AML-193 (cell line): ENCODE measurements at places on chromosomes 12 and 14.
A peak's percentile ranks its signal among the peaks of the same experiment; 100 is the strongest.

DNA sequence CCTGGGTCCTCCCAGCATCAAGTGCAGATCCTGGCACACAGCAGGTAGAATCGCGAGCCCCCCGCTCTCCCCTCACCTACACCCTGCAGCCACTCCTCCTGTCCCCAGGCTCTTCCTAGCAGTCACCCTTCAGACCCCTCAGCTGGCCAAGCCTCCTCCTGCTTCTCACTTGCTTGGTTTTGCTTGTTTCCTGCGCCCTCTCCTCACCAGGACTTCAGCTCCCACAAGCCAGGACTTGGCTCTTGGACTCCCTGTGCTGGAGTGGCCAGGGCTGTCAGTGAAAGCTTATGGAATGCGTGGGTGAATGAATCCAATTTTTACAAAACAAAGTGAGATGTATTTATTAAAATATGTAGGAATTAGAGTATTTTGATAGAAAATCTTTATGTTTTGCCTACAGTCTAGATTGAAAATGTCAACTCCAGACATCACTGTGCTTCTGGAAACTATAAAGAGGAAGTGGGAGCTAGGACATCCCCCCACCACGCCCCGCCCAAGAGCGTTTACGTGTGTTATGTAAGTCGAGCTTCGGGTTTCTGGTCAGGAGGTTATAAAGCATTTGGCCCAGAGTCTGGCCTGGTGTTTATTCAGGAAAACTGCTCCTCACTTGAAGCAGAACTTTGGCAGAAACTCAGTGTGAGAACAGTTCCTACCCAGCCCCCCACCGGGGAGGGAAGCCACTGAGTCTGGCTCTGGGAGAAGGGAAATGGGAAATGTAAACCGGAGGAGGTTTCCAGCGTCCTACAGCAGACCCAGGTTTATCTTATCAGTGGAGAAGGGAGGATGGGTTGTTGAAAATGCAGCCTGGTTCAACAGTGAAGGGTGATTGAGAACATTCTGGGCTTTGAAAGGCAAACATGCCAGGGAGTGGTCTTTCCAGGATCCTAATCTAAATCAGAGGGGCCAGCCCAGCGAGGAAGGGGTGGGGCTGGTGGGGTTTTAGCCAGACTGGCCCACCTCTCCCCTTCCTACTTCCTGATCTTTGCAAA lies 8.8 kb downstream of the ALDH2 start:
- DNase-seq = peak; percentile 84

DNA sequence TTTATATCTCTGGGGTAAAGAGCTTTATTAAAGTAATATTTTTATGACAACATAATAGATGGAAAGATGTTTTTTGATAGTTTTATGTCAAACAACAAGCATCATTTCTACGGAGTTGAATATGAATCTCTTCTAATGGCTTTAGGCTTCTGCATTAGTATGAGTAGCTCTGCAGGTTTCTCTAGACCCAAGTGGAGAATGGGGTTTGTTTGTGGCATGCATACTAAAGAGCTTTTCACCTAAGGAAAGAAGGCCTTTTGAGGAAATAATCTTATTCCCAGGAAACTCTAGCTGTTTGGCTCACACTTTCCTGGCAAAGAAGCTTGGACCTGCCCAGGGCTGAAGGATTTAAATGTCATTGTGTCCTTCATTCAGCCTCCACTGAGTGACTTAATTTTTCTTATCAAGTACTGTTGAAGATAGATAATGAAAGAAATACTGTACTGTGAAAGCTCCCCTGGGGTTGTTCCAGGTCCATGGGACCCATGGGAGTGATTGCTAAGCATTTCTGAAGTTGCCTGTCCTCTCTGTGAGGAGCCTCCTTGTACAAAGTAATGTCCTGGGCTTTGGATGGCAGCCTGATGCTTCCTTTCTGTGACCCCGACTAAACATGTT lies 469.3 kb downstream of the LRIG3 start:
- no peak for DNase-seq

DNA sequence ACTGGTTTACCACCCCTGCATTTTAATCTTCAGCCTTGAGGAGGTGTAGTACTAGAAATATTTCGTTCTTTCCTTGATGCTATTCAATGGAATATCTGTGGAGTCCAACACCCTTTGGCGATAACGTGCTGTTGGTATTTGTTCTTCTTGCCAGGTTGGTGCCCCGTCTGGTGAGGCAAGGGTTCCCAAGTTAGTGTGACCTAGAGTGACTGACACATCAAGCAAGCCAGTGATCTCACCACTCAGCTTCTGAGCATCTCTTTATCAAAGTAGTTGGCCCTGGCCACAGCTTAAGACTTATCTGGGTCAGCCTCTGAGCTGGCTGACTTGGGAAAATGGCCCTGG lies 60.2 kb downstream of the PLXNC1 start:
- no peak for DNase-seq

- no peak for DNase-seq
Measured at GRCh38 chr12:31369712-31370521, 44.0 kb upstream of the SINHCAF start.

- no peak for DNase-seq
Measured at GRCh38 chr12:68537571-68537970, 73.1 kb upstream of the RAP1B start.

- DNase-seq = no peak
Measured at GRCh38 chr12:51004504-51004903, 21.7 kb downstream of the SLC11A2 start.

DNA sequence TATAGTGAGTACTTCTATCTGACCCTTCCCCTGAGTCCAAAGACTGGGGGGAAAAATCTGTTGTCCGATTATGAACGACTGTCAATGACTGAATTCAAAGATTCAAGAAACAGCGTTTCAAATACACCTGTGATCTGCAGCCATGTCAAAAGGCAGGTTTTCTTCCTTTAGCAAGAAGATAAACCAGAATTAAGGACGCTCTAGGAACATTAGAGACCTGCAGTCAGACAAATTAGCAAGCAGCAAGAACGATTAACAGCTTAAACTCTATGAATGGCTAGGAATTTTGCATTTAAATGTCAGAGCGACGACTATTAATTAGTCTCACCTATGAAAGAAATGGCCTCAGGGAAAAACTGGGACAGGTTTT lies 2.1 kb downstream of the DUSP6 start:
- no peak for DNase-seq

GRCh38 chr12:52698651-52699340 lies 4.5 kb downstream of the KRT77 start:
- DNase-seq = no peak

- DNase-seq = no peak
Measured at GRCh38 chr12:55400229-55400628, at the start of gene OR6C65. TSS of gene OR6C65 (plus strand) at chr12:55400529. CDS start at chr12:55400529, 0 bp downstream.

DNA sequence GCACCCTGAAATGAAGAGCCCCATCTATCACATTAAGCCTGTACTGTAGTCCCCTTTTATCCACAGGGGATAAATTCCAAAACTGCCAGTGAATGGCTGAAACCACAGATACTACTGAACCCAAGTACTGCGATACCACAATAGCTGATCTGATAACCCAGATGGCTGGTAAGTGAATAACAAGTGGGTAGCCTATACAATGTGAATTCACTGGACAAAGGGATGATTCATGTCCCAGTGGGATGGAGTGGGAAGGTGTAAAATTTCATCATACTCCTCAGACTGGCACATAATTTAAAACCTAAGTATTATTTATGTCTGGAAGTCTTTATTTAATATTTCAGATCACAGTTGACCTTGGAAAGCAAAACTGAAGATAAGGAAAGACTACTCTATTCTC lies 201.3 kb downstream of the GPHN start:
- DNase-seq = no peak

- DNase-seq = no peak
Measured at GRCh38 chr12:70467476-70467875, 101.4 kb downstream of the KCNMB4 start.

DNA sequence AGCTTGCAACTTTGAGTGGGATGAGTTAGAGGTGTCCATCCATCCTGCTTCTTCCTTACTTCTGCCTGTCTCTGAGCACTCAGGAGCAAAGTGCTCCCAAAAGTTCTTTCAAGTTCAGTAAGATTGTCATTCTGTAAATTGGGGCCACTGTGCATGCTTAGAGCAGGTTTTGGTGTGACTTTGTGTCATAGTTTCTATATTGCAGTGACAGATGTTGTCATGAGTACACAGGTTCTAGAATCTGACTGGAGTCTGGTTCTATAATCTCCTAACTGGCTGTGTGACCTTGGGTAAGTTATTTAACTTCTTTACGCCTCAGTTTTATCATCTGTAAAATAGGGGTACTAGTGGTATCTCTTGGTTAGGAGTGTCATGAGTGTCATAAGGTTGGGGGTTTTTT lies 202.7 kb upstream of the BCL2L14 start:
- no peak for DNase-seq

- no peak for DNase-seq
Measured at GRCh38 chr12:89657066-89657465, 51.6 kb downstream of the ATP2B1 start.

DNA sequence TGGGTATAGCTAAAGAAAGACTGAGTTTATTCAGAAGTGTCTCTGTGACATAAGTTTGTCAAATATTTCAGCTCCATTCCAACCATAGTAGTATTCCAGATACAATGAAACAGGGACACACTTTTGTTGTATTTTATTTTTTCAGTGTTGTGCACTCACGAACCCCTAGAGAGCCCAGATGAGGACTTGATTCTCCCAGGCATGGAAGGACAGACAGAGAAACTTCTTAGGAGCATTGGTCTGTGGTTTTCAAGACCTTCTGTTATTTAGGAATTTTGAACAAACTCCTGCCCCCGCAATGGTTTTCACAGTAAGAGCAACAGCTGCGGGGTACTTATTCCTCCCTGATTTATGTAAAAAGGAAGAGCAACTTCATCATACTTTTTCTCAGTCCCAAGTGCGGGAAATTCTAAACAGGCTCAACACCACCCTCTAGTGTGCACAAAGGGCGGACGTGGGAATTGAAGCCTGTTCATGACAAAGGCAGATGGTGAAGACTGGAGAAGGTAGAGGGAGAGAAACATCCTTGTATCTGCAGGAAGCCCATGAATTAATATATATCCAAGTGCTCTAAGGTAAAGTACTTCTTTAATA lies 147.6 kb downstream of the PAH start:
- peak; percentile 34 for DNase-seq

GRCh38 chr12:62718762-62719426 lies 216.1 kb downstream of the PPM1H start:
- DNase-seq = no peak

DNA sequence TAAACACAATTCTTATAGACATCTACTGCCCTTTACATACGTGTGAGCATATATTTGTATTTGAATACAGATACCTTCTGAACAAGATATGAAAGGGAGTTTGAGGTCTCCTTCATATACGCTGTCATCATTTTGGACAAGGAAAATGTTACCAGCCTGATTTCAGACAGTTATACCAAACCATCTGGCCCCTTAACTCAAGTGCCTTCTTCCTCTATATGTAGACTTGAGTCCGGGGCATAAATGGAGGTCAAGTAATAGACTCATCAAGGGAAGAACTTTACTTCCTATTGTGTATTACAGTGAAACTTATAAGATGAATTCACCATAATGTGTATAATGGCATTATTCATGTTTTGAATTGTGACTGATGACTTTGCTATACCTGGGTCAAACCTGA lies 52.2 kb downstream of the FAR2 start:
- DNase-seq = no peak

GRCh38 chr12:128078301-128078971 lies 188.5 kb upstream of the TMEM132C start:
- DNase-seq = no peak

- DNase-seq = no peak
Measured at GRCh38 chr14:58907803-58908202, 270.0 kb downstream of the DACT1 start.

DNA sequence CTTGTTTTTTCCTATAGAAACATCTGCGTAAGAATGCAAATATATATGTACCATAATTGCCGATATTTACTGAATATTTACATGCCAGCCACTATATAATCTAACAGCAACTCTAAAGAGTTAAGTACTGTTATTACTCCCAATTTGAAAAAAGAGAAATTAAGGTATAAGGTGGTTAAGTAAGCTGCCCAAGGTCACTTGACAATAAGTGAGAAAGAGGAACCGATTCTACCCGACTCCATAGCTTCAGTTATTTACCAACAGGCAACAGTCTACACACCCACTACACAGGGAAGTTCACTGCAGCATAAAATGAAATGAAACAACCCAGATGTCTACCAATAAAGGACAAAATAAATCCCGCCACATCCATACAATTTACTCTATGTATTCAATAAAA lies 1.1 kb downstream of the MIS18BP1 start:
- DNase-seq = peak; percentile 89

- DNase-seq = no peak
Measured at GRCh38 chr12:33439587-33440011, at the start of gene SYT10. TSS of gene SYT10 (minus strand) at chr12:33439819. CDS start at chr12:33439522, 297 bp downstream.
